Dermis blood vessel endothelial cell (primary cell): ENCODE measurements at places on chromosomes 1 and 21. TPM values are rescaled to one million over a fixed set of nuclear protein-coding genes. Genes with fewer than 3 reads are reported as not detected.

Gene CD52
- total RNA-seq, result not detected in 2 replicates

Gene TNFRSF18
- 1.0 TPM in 1 of 2 replicates, not detected in the other for total RNA-seq

Gene BMP8B
- total RNA-seq, result 0.17 and 0.47 TPM in 2 replicates

Gene AADACL4
- total RNA-seq, result not detected in 2 replicates

Gene GBP1
- total RNA-seq, result 24.8 and 27.6 TPM in 2 replicates

Gene RIMS3
- total RNA-seq, result 0.28 and 0.34 TPM in 2 replicates

Gene RAB7B
- not detected in 2 replicates for total RNA-seq

Gene ZNF281
- total RNA-seq, result 23.5 TPM in 2 replicates

Gene ADORA3
- not detected in 2 replicates for total RNA-seq

Gene RIPPLY3
- total RNA-seq, result under 0.01 TPM in 1 of 2 replicates, not detected in the other
